ENCODE measurements at places on chromosomes 12 and 14.

DNA sequence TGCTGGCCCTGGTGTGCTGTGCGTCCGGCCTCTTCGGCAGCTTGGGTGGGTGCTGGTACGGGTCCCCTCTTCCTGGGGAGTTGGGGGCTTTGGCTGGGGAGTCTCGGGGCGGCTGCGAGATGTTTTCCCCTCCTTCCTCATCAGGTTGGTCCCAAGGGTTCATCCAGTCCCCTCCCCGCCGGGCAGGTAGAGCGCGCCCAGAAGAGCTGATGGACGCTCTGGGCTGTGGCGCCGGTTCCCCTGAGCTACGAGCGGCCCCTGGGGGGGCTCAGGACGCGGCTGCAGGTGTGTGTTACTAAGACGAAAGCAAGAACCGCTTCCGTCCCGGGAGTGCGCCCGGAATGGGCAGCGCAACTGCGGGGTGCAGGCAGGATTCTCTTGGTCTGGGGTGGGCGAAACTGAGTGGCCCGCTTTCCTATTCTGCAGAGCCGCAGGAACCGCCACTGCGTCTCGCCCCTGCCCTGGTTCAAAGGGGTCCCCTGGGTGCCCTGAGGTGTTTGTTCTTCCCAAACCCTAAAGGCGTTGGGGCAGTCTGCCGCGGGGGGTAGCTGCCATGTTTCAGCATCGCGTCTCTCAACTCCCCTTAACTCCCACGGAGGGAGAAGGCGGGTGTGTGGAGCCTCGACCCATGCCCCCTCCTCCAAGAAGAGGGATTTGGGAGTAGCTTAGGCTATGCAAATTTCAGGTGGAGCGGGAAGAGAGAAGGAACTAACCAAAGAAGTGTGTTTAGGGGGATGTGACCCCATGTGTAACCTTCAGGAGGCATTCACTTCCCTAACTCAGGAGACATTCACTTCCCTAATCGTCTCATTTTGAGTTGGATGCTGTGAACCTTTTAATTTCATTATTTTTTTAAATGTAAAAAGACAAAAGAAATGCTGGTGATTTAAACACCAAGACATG, 1.2 kb downstream of the SLC24A4 start:
- H3K4me3 ChIP-seq = peak overlapping the region; percentile 35
- H3K27me3 ChIP-seq = peaks cover 55% of the 10 kb centered on the region
- peaks cover 18% of the 10 kb centered on the region for H3K4me1 ChIP-seq
- no peak for DNase-seq

- H3K27me3 ChIP-seq = peaks cover 19% of the 10 kb centered on the region
- H3K36me3 ChIP-seq = no peaks in the 10 kb centered on the region
- H3K4me3 ChIP-seq = peak overlapping the region; percentile 87
- H3K27ac ChIP-seq = no peak overlapping the region
- peak; percentile 20 for DNase-seq
These were observed 458 bp downstream of the SSPN start for GRCh38 chr12:26195641-26196420.

DNA sequence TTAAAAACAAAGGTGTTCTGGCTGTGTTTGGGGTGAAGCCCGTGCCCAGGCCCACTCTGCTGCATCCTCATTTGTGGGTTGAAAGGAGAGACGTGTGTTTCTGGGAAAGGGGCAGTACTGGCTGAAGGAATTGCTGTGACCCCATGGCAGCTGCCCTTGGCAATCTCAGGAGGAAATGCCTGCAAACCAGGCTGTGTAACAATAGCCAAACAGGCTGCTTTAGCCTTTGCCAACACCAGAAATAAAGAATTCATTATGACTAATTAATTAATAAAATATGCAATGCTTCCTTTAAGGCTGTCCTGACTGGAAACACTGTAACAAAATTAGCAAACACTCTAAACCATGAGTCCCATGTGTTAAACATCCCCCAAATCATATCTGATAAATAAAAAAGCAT, 53.0 kb upstream of the KRR1 start:
- no peaks in the 10 kb centered on the region for H3K36me3 ChIP-seq
- H3K27ac ChIP-seq = no peak overlapping the region
- no peak overlapping the region for H3K4me3 ChIP-seq
- peaks cover 22% of the 10 kb centered on the region for H3K27me3 ChIP-seq
- DNase-seq = no peak
- no peaks in the 10 kb centered on the region for H3K4me1 ChIP-seq

GRCh38 chr14:22464422-22465142, 124.4 kb downstream of the DAD1 start:
- H3K27me3 ChIP-seq = no peaks in the 10 kb centered on the region
- H3K4me3 ChIP-seq = no peak overlapping the region
- DNase-seq = no peak
- no peaks in the 10 kb centered on the region for H3K36me3 ChIP-seq
- peaks cover 31% of the 10 kb centered on the region for H3K4me1 ChIP-seq

- no peak for DNase-seq
- H3K36me3 ChIP-seq = no peaks in the 10 kb centered on the region
- no peak overlapping the region for H3K27ac ChIP-seq
- H3K27me3 ChIP-seq = no peaks in the 10 kb centered on the region
- H3K4me1 ChIP-seq = no peaks in the 10 kb centered on the region
- H3K4me3 ChIP-seq = no peak overlapping the region
These were observed 1781.1 kb upstream of the SEL1L start for GRCh38 chr14:83314764-83315163.

DNA sequence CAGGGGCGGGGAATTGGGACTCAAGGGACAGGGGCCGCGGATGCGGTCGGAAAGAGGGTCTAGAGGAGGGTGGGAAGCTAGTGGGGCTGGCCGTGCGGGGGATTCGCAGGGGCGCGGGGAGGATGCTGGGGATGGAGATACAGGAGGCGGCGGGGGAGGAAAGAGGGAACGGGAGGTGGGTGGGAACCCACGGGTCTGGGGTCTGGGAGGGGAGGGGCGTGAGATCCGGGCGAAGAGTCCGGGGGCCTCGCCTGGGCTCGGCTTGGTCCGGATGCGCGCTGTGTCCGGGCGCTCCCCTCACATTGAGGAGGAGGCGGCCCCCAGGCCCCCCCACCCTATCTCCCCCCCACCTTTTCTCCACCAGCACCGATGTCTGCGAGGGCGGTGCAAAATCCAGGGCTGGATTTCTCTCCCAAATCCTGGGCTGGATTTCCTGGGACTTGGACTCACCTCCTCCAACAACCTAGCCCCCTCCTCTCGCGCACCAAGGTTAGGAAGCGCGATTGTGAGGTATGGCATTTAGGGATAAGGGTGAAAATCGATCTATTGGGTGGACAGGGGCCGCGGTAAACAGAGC, at the start of gene AGAP2:
AGAP2 (minus strand) TSS at position 82 of the 577 bp plus-strand sequence. CDS start 496 bp downstream, outside the sequence.
- H3K4me3 ChIP-seq = peak within 1 kb of the TSS; percentile 70
- DNase-seq = no peak
- H3K4me1 ChIP-seq = peaks cover 39% of the 10 kb centered on the region
- peaks cover 8% of the 10 kb centered on the region for H3K36me3 ChIP-seq
- peak within 1 kb of the TSS; percentile 52 for H3K27ac ChIP-seq
- no peaks in the 10 kb centered on the region for H3K27me3 ChIP-seq

GRCh38 chr12:38328306-38328895, 11.8 kb downstream of the ALG10B start:
- H3K27ac ChIP-seq = no peak overlapping the region
- no peak overlapping the region for H3K4me3 ChIP-seq
- peaks cover 6% of the 10 kb centered on the region for H3K36me3 ChIP-seq

GRCh38 chr12:102776041-102776440, 141.0 kb downstream of the PAH start:
- H3K27me3 ChIP-seq = peaks cover 4% of the 10 kb centered on the region
- DNase-seq = no peak
- no peak overlapping the region for H3K27ac ChIP-seq
- no peaks in the 10 kb centered on the region for H3K36me3 ChIP-seq

DNA sequence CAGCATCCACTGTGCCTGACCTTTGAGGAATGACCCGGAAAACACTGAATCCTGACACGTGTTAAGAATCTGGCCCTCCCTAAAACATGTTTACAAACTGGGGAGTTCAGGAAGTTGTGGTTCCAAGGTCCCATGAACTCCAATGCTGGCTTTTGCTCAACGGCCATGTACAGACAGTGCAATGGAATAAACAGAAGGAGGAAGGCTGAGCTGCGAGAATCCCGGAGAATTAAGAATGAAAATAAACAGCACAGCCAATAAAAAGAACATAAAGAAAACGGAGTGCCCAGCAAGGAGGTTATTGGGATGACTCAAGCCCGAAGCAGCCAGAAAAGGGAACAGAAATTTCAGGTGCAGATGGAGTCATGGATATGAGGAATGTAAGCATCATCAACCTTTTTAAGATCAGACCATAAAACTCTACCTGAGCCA, 32.3 kb downstream of the BCL11B start:
- H3K27me3 ChIP-seq = peaks cover 74% of the 10 kb centered on the region
- H3K27ac ChIP-seq = no peak overlapping the region
- peaks cover 18% of the 10 kb centered on the region for H3K36me3 ChIP-seq
- DNase-seq = no peak
- H3K4me3 ChIP-seq = no peak overlapping the region

DNA sequence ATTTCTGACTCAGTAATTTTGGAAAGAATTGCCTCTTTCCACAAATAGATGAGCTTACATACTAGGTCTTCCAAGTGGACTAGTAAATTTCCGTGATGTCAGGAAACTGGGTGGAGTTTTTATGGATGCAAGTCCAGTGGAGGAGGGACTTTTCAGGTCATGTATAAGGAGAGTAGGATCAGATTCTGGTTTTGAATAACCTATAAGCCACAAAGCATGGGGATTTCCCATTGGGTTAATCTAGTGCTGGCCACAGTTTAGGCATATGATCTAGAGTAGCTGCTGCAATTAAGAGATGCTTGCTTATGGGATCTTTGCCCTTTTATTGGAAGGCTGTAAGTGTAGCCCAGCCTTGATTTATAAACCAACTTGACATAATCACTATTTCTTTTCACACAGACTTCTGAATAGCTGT, 33.8 kb downstream of the STK38L start:
- H3K36me3 ChIP-seq = peaks cover 6% of the 10 kb centered on the region
- no peak overlapping the region for H3K4me3 ChIP-seq
- H3K4me1 ChIP-seq = peaks cover 8% of the 10 kb centered on the region
- H3K27ac ChIP-seq = no peak overlapping the region
- no peaks in the 10 kb centered on the region for H3K27me3 ChIP-seq

- H3K27me3 ChIP-seq = peaks cover 28% of the 10 kb centered on the region
- peak overlapping the region; percentile 5 for H3K4me3 ChIP-seq
- no peak overlapping the region for H3K27ac ChIP-seq
- H3K36me3 ChIP-seq = no peaks in the 10 kb centered on the region
- H3K4me1 ChIP-seq = no peaks in the 10 kb centered on the region
These were observed 10.5 kb upstream of the NUAK1 start for GRCh38 chr12:106149096-106149784.

GRCh38 chr12:88411689-88412088, 168.6 kb downstream of the KITLG start:
- no peaks in the 10 kb centered on the region for H3K27me3 ChIP-seq
- H3K4me1 ChIP-seq = no peaks in the 10 kb centered on the region
- DNase-seq = no peak
- no peak overlapping the region for H3K4me3 ChIP-seq
- no peaks in the 10 kb centered on the region for H3K36me3 ChIP-seq

GRCh38 chr14:67757175-67757574, 55.5 kb downstream of the RDH12 start:
- H3K27ac ChIP-seq = peak overlapping the region; percentile 11
- H3K27me3 ChIP-seq = no peaks in the 10 kb centered on the region
- no peak overlapping the region for H3K4me3 ChIP-seq
- peaks cover 42% of the 10 kb centered on the region for H3K36me3 ChIP-seq

GRCh38 chr12:76391461-76391860, 43.2 kb upstream of the BBS10 start:
- H3K36me3 ChIP-seq = peaks cover 39% of the 10 kb centered on the region
- no peaks in the 10 kb centered on the region for H3K27me3 ChIP-seq
- no peaks in the 10 kb centered on the region for H3K4me1 ChIP-seq
- DNase-seq = no peak

- H3K4me1 ChIP-seq = peaks cover 26% of the 10 kb centered on the region
- no peak for DNase-seq
- H3K27me3 ChIP-seq = peaks cover 87% of the 10 kb centered on the region
- H3K36me3 ChIP-seq = no peaks in the 10 kb centered on the region
These were observed 641 bp upstream of the ASCL1 start for GRCh38 chr12:102956738-102957327.

- H3K4me3 ChIP-seq = peak overlapping the region; percentile 92
- peak overlapping the region; percentile 92 for H3K27ac ChIP-seq
- DNase-seq = no peak
- peaks cover 49% of the 10 kb centered on the region for H3K4me1 ChIP-seq
These were observed 602 bp downstream of the CHFR start for GRCh38 chr12:132886529-132887477.

DNA sequence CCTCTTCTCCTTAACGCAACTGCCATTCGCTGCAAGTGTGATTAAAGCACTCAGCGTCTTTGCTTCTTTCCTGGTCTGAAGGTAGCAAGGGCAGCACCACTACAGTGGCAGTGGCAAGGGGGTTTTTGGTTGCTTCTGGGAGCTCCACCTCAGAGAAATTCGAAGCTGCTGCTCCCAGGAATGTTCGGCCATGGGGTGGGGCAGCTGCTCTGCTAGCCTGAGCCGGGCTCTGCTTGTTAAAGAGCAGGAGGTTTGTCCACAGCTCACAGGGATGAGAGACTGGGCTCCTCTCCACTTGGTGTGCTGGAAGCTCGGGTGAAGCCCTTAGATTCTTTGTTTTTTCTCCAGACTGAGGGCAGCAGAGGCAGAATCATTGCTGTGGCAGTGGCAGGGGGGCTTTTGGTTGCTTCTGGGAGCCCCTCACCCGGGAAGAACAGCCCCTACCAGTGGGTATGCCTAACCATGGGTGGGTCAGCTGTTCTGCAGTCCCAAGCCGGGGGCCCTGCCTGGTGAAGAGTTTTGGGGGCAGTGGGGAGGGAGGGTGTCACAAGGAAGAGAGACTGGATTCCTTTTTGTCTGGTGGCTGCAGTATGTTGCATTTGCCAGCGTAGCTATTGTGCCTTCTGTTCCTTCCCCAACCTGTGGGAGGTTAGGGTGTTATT, 340.2 kb downstream of the AEBP2 start:
- no peaks in the 10 kb centered on the region for H3K36me3 ChIP-seq
- no peak for DNase-seq
- H3K27me3 ChIP-seq = no peaks in the 10 kb centered on the region
- no peaks in the 10 kb centered on the region for H3K4me1 ChIP-seq
- no peak overlapping the region for H3K4me3 ChIP-seq

DNA sequence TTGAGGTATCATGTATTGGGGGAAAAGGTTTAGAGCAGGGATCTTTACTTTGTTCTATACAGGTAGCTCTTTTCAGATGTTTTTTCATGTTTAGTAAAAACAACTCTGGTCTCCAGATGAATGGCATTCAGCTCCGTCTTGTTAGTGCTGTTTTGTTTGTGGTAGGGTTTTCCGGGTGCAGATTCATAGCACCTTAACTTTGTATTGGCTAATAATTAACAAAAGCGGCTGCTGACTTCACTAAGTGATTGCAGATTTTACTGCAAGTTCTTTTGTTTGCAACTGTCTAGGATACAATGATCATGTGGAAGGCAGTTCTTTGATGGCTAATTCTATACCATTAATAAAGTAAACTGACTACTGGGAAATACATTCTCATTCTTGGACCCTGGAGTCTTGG, 32.2 kb upstream of the BHLHE41 start:
- no peaks in the 10 kb centered on the region for H3K27me3 ChIP-seq
- peak overlapping the region; percentile 97 for H3K27ac ChIP-seq
- H3K36me3 ChIP-seq = no peaks in the 10 kb centered on the region

GRCh38 chr14:74518221-74518620, 24.7 kb downstream of the ISCA2 start:
- H3K4me1 ChIP-seq = peaks cover 11% of the 10 kb centered on the region
- H3K4me3 ChIP-seq = no peak overlapping the region
- no peak for DNase-seq
- peaks cover 8% of the 10 kb centered on the region for H3K27me3 ChIP-seq
- H3K27ac ChIP-seq = no peak overlapping the region
- no peaks in the 10 kb centered on the region for H3K36me3 ChIP-seq

Data from naive B cell (primary cell).